T-helper 1 cell (primary cell): ENCODE measurements at places on chromosomes 12 and 14.
A peak's percentile ranks its signal among the peaks of the same experiment; 100 is the strongest.

DNA sequence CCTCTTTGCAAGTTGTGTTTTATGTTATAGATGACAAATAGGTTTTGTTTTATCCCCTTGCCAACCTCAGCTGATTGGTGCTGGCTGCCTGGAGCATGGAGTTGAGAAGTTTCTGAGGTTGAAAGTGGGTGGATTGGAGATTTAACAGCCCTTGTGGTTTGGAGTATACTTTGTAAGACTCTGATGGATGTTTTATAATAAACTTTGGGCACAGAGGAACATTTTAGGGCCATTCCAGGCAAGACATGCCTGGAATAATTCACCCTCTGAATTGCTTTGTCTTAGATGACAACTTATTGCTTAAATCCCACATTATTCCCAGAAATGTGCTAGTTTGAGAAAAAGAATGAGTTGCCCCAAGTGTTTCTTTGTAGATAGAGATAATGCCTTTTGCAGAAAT lies 158.9 kb downstream of the SLC5A8 start:
- no peak for DNase-seq

- DNase-seq, result no peak
These were observed 103.5 kb upstream of the PLEKHA5 start for GRCh38 chr12:19026034-19026433.

DNA sequence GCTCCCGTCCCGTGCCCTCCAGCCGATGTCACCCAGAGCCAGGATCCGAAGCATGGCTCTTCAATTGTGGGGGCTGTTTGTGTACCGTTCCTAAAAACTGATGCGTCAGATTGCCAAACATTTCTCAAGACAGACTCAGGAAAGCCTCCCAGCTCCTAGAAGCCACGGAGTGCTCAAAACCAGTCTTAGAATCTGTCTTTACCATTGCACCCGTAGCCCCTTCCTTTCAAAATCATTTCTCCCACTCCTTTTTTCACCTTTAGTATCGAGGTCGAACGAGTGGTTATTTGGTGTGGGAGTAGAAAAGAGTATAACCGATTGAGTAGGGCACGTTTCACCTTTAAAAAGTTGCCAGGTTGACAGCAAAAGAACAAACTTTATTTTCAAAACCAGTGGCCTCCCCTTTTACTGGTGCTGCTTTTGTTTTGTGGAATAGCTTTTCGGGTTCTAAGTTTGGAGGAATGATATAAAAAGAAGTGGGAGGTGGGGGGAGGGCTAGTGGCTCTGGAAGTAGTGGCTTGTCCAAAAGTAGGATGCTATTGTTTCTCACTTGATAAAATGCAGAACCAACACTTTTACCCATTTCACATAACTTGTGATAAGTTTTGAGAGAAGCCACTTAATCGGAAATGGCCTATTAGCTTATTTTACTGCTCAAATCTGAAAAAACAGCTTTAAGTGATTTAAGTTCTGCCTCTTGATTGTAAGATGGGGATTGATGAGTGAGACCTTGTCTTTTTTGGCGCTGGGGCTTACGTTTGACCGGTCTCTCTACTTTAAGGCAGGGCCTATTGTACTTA lies 803 bp downstream of the STK38L start:
- no peak for DNase-seq

- DNase-seq, result peak; percentile 87
These were observed 717 bp downstream of the UBC start for GRCh38 chr12:124913474-124914391.

- DNase-seq, result no peak
These were observed 4.9 kb upstream of the AQP6 start for GRCh38 chr12:49967777-49968250.

GRCh38 chr12:112901271-112901670 lies 5.5 kb upstream of the OAS1 start:
- DNase-seq, result no peak

DNA sequence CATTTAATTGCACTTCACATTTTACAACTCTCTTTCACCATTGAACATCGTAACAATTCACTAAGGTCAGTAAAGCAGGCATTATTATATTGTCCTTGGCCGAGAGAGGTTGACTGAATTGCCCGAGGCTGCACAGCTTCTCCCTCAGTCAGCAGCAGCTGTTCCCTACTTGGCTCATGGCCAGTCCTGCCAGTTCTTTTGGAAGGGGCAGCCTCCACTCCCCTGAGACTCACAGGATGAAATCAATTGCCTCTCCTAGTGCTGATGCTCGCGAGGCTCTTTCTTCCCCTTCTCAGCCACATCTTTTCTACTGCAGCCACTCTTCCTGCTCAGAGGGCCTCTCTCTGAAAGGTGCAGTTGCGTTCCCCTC lies 79.9 kb upstream of the KCNA1 start:
- DNase-seq, result no peak
